ENCODE measurements at places on chromosomes 7 and 10.
A peak's percentile ranks its signal among the peaks of the same experiment; 100 is the strongest.

GRCh38 chr7:122764902-122765301 is 62.2 kb upstream of the RNF148 start:
- no peak for DNase-seq

DNA sequence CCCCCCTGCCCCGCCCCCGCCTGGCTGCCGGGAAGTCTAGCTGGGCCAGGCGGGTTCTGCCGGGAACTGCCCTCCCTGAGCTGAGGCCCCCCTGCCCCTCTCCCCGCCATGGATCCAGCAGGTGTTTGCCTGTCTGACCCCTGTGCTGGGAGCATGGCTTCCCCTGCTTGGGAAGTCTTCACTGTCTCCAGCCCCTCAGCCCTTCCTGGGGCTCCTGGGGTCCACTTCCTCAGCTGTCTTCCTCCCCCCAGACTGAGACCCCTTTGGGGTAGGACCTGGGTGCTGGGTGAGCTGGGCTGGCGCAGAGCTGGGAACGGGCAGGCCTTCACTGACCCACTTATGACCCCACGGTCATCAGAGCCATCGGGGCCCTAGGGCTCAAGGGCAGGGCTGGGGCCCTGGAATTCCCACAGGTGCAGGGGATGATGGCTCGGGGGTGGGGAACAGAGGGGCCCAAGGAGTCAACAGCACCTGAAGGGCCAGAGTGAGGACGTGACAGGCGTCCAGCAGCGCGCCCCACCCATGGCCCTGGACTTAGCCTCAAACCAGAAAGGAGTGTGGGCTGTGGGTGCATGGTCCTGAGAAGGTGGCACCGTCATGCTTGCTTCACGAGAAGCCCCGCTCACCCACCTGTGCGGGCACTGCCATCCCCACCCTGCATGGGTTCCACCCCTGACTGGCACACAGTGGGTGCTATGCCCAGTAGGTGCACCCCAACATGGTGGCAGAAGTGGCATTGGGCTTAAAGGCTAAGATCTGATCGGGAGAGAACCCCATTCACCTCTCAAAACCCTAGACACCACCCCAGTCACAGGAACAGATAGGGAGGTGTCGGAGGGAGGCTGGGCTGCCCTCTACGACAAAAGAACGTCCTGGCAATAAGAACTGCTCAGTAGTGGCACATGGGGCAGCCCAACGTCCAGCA is 16.2 kb upstream of the TNRC18 start:
- no peak for DNase-seq

GRCh38 chr10:15518250-15518649 is 147.2 kb upstream of the FAM171A1 start:
- DNase-seq: no peak

DNA sequence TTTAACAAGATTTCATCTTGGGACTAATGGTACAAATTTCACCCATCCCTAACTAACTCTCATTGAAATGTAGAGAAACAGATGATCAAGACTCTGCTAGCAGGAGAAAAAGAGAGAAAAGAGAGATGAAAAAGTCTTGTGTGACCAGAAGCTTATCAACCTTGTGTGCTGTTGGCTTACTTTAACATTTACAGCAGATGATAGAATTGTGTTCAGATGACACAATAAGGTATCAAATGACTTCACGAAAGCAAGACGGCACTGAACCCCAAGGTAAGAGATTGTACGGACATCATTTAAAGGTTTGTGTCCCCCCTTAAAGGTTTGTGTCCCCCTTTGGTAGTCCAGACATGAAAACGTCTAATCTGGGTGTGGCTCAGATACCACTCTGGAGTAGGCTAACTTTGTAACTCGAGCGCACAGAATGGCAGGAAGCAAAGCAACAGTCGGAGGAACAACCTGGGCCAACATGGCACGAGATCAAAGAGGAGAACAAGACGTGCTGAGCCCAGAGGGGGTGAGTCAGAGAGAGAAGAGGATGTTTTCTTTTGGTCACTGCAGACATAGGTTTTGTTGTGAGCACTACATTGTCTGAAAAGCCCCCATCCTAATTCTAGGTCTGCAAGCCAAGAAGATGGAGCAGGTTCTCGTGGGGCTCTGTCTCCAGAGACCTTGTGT is 10.4 kb upstream of the LMBR1 start:
- DNase-seq: no peak

DNA sequence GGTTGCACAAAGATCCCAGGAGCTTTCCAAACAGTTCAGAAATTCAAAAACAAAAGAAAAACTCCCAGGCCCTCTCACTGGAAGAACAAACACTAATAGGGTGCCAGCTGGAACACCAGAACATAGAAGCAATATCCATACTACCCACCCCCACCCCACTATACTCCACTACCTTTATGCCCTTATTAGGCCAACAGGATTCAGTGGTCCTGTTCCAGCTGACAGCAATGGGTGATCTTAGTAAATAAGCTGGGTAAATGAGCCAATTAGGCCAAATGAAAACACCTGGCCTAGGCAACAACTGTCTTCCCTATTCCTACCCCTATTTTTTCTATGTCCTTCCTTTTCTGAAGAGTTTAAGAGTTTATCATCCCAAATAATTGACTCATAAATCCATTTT is 11.7 kb downstream of the NOC3L start:
- no peak for DNase-seq

DNA sequence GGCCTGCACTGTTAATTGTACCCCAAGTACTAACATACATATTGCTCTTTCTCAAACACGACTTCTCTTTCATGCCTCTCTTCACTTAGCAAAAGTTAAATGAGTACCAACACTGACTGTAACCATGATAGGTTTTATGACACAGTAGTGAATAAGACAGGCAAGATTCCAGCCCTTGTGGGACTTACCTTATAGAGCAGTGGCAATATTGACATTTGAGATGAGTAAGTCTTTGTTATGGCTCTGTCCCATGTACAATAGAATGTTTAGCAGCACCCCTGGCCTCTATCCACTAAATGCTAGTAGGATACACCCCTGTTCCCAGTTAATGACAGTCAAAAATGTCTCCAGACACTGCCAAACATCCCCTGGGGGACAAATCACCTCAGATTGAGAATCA is 11.9 kb upstream of the COL1A2 start:
- no peak for DNase-seq

DNA sequence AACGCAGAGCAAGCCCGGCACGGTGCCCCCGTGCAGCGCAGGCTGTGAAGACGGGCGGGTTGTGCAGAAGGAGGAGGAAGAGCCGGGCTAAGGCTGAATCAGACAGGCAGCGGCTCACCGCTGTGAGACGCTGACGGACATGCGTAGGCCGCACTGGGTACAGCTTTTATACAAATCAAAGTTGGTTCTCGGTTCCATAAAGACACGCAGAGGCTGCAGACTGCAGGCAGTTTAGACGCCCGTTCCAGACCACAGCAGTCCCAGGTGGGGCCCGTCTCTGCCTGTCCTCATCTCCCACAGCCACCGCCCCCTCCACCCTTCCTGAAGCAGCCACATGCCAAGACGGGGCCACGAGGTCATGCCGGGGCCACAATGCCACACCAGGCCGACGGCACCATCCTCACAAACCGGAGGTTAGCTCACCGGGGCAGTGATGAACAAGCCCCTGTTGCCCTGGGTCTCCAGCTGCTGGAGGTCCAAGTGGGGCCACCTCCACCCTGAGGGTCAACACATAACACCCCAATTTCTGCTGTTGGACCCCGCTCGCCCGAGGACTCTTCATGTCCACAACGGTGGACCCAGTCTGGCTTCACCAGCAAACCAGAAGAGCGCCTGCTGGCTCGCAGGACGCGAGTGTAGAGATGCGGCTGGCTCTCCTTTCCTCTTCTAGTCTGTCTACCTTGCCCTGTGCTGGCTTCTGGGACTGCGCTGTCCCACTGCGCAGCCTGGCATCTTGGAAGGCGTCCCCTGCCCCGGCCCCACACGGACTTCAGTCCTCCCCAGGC is 227.2 kb downstream of the ELFN1 start:
- no peak for DNase-seq

DNA sequence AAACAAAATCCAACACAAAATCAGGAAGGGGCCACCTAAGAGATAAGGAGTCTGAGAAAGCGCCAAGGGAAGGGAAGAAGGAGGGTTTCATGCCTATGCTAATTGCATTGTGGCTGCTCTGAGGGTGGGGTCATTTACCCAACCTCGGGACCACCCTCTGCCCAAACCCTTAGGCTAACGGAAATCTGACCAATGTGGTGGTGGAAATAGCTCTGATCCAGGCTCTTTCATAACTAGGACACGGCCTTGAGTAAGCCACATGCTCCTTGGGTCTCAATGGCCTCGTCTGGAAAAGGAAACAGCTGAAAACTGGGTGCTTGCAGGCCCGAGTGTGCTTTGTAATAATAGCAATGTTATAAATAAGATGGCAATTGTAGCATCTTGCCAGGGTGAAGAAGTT is 14.9 kb upstream of the SRGN start:
- DNase-seq: no peak

- peak; percentile 96 for DNase-seq
These were observed 37.9 kb downstream of the VOPP1 start for GRCh38 chr7:55534262-55534915.

GRCh38 chr7:101990811-101991418 is 173.5 kb downstream of the CUX1 start:
- peak; percentile 80 for DNase-seq

DNA sequence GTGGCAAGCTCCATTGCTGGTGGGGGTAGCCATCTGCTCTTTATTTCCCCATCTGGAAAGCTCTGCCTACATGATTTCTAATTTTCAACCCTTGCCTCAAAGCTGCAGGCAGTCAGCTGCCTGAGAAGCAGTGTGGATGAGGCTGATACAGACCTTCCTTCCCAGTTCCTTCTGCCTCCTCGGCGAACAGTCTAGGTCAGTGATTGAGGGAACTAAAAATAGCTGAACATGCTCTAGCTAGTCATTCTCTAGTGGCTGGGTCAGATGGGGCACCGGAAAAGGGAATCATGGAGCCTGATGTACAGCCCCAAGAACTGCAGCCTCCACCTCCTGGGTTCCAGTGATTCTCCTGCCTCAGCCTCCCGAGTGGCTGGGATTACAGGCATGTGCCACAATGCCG is 48.7 kb downstream of the NAMPT start:
- DNase-seq: no peak

DNA sequence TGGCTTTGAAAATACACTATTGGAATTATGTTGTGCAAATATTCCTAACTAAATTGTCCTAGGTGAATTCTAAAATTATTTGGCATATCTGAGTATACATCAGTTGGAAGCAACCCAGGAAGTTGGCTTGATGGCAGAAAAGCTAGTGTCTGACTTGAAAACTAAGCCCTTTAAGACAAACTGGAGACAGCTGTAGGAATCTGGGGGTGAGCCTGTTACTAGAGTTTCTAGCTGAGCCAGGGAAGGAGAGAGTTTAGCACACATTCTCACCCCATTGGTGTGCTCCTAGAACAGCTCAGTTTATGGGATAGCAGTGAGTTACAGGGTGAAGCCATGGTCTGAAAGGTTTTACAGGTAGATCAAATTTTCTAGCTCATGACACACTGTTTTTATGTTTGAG is 210.2 kb upstream of the SLC26A5 start:
- DNase-seq: no peak

GRCh38 chr7:157516911-157517781 is 180.3 kb downstream of the DNAJB6 start:
- DNase-seq: no peak

DNA sequence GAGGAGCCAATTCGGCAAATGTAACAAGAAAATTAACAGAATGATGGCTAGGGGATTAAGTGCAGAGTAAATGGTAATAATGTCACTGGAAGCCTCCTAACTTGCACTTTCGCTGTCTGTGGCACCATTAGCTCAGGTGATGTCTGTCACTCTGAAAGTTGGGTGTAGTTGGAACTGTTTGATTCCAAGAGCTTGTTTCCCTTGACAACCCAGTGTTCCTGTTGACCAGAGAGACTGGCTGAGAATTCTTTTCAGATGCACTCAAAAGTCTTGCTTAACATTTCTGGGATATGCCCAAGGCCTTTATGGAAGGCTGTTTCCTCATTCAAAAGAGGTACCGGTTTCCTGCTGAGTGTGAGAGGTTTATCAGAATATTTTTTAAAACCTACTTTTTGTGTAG is 49.6 kb downstream of the PLPP4 start:
- DNase-seq: no peak

DNA sequence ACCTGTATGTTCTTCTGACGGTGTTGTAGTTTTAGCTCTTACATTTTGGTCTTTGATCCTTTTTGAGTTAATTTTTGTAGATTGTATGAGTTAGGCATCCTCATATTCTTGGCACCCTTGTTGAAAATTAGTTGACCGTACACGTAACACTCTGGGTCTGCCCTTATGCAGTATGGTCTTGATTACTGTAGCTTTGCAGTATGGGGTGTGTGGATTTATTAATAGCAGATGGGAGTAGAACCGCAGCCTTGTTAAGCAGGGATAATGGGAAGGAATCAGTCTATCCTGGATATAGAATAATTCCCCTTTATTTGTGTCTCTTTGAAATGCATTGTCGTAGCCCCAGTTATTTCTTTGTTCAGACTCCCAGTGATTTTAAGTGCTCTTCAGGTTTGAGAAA is 95.5 kb downstream of the UBE3C start:
- DNase-seq: no peak

DNA sequence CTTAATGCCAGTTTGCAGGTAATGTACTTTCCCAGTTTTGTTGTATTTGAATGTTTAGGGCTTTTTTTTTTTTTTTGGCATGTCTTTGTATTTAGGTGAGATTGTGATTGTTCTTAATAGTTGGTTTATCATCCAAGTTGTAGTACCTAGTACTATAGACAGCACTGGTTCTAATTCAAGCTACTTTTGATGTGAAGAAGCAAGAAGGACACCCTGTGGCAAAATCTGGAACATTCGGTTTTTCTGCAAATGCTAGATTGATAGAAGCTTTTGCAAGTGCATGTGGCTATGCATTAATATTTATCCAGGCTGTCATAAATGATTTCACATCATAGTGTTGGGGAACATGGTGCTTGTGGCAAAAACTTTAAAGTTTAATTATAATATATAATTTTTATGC is 248.9 kb downstream of the FOXP2 start:
- DNase-seq: no peak

DNA sequence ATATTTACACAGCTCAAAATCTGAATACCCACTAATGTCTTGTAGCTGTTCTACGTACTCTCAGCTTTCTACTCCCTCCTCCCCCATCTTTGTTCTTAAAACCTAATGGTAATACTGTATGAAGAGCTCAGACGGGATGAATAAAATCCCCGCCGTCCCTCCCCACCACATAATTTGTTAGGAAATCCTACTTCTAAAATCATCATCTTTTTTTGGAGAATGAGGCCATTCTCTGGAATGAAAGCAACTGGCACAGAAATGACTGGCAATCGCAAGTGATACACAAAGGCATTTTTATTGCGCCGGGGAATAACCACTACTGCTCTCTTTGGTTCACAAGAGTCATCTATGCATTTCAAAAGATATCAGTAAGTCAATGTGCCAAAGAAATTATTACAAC is 27.3 kb downstream of the SLC35B4 start:
- DNase-seq: no peak

GRCh38 chr7:105281966-105282365 is 106.8 kb downstream of the SRPK2 start:
- no peak for DNase-seq

GRCh38 chr7:543501-544337 is 24.1 kb upstream of the PDGFA start:
- no peak for DNase-seq

GRCh38 chr7:73437621-73438416 is 4.2 kb downstream of the FZD9 start:
- DNase-seq: no peak

Measured in stimulated activated naive B cell treated with anti-CD40 and anti-IgM and Interleukin-4, amounts not matched to agents 10 μg/mL and 1 μg/mL and 100 μg/mL, for 72 hours (primary cell).